ENCODE measurements at places on chromosomes 3 and 15.

- DNase-seq, result no peak
These were observed 28.9 kb downstream of the CSTA start for GRCh38 chr3:122353893-122354401.

DNA sequence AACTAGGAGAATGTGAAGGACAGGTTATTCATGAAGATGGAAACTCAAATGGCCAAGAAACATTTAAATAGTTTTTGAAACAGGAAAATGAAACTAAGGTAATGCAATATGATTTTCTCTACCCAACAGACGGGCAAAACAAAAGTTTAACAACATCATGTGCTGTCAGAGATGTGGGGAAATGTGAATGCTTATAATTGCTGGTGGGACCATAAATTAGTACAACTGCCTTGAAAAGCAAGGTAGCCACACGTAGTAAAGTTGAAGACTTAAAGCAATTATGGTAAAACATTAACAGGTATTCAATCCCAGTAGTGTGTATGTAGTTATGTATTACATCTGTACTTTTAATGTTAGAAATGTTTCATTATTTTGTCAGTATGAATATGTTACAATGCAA lies 57.0 kb upstream of the C3orf80 start:
- no peak for DNase-seq

DNA sequence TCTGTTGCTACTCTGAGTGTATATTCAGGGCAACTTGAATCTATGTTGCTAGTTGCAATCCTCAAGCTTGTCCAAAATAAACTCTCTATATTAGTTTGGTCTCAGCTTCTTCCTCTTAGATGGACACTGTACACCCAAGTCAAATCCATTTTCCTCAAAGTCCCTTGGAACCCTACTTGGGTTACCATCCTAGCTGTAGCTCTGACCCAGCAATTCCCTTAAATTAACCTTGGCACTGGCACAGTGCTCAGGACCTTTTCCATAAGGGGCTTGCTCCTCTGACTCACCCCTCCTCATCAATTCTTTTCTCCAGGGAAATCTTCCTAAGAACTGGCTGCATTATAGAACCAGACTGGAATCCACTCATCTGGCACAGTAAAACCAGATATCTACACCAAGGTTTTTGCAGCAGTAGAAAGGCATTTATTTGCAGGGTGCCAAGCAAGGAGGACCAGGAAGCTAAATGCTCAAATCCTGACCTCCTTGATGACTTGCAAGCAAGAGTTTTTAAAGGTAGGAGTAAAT lies 44.9 kb upstream of the B3GALNT1 start:
- no peak for DNase-seq

DNA sequence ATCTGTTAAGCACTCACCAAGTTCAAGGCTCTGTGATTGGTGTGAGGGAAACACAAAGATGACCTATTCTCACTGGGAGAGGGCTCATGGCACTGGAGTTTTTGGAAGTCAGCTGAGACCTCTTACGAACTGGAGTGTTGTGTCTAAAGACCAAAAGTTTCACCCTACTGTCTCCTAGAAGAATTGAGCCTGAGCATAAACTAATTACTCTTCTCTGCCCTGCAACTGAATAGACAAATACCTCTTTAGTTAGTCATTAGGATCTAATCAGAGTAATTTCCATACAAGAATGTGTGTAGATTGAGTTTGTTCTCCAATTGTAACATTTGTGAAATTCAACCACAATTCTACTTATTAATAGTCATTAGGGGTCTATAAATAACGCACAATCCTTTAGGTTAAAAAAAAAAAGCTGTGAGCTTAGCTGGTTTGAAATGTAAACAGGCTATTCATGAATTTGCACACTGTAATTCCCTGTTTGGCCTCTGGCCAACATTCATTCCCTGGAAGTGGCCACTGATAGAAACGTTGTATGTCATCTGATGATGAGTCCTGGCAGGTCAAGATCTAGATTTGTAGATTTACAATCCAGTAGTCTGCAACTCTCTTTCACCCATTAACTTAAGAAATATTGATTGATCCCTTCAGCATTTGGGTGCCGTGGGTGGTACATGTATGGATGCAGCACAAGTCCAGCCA lies 76.8 kb upstream of the SOX14 start:
- no peak for DNase-seq

DNA sequence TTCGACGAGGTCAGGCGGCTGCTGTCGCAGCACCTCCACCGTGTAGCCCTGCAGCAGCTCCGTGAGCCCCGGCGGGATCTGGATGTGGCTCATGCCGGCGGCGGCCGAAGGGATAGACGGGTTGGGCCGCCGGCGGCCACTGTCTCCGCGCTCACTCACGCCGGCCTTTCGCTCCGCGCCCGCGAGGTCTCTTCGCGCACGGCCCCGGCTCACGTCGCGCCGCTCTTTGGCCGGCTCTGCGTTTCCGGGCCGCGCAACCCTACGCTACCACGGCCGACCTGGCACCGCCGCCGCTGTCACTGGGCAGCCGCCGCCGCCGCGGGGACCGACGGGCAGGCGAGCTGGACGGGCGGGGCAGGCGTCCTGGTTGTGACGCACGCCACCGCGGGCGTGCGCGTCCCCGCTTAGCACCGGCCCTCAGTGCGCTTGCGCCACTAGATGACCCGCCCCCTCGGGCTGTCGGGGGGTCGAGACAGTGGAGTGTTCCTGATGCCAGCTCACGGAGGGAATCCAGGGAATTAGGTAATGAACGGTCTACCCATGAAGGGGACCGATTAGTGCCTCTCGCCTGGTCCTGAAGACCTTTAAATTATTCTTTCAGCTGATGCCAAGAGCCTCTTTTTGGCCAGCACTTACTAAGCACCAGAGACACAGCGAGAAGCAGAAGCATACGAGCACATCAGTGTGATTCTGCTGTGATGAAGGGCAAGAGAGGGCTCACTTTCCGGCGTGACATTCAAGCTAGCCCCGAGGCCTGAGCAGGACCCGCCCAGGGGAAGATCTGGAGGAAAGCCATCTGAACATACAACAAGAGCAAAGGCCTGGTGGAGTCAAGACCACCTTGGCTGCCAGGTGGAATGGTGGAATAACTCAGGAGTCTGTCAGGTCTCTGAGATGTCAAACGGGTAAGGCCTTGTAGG lies at the start of gene PRKAR2A:
Gene PRKAR2A, minus strand, starts transcription at position 371 of the 920 bp plus-strand sequence. Its CDS starts 278 bp downstream, at position 93.
- DNase-seq, result peak; percentile 99

- no peak for DNase-seq
These were observed 42.8 kb downstream of the TFDP2 start for GRCh38 chr3:142106548-142106947.
